ENCODE measurements at places on chromosomes 7 and 10.

DNA sequence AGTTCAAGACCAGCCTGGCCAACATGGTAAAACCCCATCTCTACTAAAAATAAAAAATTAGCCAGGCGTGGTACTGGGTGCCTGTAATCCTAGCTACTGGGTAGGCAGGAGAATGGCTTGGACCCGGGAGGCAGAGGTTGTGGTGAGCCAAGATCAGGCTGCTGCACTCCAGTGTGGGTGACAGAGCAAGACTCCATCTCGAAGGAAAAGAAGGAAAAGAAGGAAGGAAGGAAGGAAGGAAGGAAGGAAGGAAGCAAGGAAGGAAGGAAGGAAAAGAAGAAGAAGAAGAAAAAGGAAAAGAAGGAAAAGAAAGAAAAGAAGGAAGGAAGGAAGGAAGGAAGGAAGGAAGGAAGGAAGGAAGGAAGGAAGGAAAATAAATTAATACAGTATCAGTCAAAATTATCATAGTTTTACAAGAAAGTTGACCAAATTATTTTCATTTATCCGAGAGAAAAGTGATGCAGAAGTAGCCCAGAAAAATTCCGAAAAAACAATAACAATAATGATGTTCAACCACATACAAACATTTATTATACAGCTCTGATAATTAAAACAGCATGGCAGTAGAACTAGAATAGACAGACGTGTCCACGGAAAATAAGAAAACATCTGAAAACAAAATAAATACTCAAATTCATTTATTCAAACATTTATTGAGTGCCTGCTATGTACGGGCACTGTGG lies 292.4 kb upstream of the MKLN1 start:
- peak; percentile 4 for DNase-seq

DNA sequence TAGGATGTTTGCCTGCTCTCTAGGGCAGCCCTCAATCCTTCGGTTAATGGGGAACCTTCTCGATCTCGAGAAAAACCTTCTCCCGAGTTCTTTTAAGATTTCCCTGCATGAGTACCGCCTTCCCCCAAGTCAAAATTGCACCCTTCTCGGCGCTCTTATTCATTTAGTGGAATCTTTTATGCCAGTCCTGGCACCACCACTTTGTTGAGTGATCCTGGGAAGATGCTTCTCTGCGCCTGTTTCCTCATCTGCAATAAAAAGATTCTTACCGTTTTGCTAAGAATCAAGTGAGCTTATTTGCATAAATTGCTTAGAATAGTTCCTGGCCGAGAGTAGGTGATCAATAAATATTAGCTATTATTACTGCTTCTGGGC lies 697 bp downstream of the ARPC1A start:
- DNase-seq, result no peak

GRCh38 chr10:117047947-117048346 lies 43.0 kb upstream of the SHTN1 start:
- no peak for DNase-seq

DNA sequence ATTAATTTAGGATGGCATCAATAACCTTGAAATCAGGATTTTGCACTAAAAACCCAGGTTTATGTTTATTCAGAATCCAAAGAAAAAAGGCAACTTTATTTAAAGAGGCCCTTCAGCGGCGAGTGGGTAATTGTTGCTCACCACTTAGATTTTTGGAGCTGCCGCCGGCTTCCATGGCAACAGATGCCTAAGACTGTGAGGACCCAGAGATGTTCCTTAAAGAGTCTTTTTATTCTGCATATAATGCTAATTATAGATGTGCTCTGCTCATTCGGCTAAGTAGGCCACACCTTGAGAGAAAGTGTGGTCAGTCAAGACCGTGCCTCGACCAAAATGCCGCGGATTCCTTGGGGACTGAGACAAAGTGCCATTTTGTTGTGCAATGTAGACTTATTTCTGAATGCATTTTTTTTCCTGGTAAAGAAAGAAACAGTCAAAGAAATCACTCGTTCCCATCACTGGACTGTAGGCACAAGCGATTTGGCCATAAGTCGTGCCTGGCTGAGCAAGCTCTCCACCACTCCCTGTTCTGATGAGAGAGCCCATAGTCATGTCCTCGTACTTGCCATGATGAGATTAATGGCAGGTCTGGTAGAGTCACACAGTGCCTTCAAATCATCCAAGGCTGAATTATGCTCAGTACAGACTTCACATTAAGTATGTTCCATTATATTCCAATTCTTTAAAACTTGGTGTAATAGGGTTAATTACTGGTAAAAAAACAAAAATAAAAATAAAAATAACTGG lies 21.4 kb upstream of the MGMT start:
- DNase-seq, result no peak

DNA sequence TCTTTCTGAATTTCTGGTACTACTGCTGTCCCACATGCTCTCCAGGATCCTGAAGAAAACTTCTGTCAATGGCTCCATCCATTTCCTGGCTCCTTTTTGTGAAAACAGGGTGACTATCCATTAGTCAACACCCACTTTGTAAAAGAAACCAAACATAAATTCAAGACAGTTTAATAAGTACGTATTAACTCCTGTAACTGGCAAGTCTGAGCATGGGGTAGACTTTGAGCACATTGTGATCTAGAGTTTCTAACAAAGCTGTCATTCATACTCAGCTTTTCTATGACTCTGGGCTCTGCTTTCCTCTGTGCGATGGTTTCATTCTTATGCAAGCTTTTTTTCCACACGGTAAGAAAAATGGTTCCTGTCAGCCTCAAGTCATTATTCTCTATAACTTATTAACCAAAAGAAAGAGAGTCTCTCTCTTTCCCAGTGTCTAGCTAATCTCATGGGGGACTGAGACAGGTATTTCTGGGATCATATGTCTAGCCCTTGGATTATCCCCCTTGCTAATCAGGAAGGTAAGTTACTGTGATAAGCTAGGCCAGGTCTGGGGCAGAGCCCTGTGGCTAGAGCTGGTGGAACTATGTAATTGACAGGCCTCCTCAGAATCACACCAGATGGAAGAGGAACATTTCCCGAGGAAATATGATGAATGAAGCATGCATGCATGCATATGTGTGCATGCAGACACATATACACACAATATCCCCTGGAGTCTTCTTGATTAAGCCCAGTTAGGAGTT lies 98.5 kb downstream of the GNAI1 start:
- no peak for DNase-seq

DNA sequence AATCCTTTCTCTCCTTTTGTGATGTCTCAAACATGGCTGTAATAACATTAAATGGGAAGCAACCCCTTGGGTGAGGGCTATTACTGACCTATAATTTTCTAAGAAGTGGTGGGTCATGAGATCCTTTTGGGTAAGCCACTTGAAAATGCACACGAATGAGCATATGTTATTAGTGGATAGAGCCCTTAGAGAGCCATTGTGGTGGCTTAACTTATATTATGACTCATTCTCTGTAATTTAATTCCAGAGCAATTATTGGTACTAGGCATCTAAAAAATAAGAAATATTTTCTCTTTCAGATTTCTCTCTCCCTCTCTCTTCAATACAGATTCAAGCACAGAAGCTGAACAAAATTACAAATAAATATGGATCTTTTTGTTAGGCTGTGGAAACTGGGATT lies 1177.4 kb upstream of the PHF14 start:
- no peak for DNase-seq

- no peak for DNase-seq
Measured at GRCh38 chr10:12337453-12338372, 11.6 kb upstream of the CAMK1D start.

GRCh38 chr7:11252705-11253272 lies 279.1 kb downstream of the PHF14 start:
- DNase-seq, result no peak

DNA sequence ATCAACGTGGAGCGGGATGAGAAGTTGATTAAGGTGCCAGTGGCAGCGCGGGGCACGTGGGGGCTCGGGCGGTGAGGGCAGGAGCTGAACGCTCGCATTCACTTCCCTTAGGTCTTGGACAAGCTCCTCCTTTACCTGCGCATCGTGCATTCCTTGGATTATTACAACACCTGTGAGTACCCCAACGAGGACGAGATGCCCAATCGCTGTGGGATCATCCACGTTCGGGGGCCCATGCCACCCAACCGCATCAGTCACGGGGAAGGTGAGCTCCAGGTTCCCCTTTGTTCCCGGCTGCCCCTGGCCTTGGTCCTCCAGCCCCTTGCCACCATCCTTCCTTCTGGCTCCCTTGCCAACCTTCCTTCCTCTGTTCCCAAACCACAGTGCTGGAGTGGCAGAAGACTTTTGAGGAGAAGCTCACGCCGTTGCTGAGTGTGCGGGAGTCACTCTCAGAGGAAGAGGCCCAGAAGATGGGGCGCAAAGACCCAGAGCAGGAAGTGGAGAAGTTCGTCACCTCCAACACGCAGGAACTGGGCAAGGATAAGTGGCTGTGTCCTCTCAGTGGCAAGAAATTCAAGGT lies 2.5 kb downstream of the UFSP1 start:
- DNase-seq, result no peak

DNA sequence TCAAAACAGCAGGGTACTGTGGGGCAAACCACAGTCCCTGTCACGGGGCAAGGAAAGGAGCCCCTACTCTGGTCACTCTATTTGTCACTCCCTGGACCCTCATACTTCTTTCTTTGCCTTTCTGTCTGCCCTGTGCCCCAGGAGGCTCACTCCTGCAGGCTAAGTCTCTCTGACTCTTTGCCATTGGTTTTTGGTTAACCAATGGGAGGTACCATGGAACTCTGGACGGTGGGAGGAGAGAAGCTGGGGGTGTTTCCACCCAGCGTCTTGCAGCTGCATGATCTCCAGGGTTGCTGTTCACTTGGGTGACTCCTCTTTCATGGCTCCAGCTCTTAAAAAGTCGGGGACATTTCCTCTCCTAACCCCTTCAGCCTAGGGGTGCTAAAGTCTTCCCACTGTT lies 15.4 kb upstream of the EIF5AL1 start:
- no peak for DNase-seq

GRCh38 chr7:106418094-106418493 lies 133.3 kb upstream of the NAMPT start:
- DNase-seq, result no peak

GRCh38 chr10:103649654-103650423 lies 156.3 kb downstream of the NEURL1 start:
- no peak for DNase-seq

- no peak for DNase-seq
Measured at GRCh38 chr7:114133717-114134116, 214.9 kb upstream of the PPP1R3A start.

DNA sequence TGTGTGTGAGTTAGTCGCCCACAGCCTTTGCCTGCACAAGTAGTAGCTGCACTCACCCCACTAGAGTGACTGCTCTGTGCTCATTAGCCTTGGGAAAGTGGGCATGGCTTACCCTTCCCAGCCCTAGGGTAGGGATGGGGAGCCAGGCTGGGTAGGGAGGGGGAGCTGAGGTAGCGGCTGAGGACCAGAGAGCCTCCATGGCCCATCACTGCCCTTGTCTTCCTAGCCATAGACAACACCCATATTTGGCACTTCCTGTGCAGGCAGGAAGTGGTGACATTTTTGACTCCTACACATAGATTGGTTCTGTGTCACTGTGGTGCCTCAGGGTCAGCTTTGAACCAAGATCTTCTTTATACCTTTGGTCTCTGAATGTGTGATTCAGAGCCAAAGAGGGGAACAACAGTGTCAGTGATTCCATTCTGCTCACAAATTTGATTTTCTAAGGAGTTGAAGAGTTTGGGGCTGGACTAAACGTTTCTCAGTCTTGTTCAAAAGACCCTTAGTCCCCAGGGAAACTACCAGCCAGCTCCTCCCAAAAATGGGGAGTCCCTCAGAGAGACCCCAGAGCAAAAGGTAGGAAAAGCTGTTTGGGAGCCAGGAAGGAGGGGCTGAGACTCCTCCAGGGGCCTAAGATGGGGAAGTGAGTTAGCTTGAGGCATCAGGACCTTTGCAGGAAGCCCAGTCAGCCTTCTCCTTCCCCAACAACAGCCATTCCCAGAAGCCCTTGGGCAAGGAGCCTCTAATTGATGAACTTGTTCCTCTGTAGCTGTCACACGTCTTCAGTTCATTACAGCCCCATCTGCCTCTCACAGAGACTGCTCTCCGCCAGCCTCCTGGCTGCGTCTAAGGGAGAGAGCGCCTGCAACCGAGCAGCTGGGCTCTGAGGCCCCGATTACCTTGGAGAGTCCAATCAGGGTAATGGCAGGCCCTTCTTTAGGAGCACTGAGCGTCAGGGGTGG lies 135.0 kb downstream of the CDH23 start:
- peak; percentile 42 for DNase-seq

- DNase-seq, result no peak
Measured at GRCh38 chr7:108972004-108972403, 402.3 kb downstream of the DNAJB9 start.

GRCh38 chr10:86793696-86794095 lies 37.3 kb downstream of the BMPR1A start:
- no peak for DNase-seq

- DNase-seq, result no peak
Measured at GRCh38 chr10:48598243-48598935, 6.5 kb downstream of the ARHGAP22 start.

DNA sequence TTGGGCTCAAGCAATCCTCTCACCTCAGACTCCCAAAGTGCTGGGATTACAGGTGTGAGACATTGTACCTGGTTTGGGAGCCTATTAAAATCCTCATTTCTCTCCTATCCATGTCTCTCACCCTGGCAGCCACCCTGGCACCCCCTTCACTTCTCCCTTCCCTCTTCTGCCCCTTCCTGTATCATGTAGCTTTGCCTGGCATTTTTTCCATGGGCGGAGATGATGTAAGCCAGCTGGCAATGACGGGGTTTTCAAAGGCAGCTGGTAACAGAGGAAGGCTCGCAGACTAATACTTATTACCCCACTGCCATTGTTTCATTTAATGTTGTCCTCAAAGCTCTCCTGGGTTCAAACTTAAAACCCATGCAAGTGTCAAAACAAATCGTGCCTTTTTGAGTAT lies 61.9 kb downstream of the RGS10 start:
- DNase-seq, result no peak

GRCh38 chr7:41134300-41135255 lies 568.3 kb downstream of the INHBA start:
- DNase-seq, result no peak

GRCh38 chr10:71092812-71093401 lies 119.5 kb upstream of the UNC5B start:
- no peak for DNase-seq

- no peak for DNase-seq
Measured at GRCh38 chr10:356452-356851, 221.2 kb downstream of the ZMYND11 start.

DNA sequence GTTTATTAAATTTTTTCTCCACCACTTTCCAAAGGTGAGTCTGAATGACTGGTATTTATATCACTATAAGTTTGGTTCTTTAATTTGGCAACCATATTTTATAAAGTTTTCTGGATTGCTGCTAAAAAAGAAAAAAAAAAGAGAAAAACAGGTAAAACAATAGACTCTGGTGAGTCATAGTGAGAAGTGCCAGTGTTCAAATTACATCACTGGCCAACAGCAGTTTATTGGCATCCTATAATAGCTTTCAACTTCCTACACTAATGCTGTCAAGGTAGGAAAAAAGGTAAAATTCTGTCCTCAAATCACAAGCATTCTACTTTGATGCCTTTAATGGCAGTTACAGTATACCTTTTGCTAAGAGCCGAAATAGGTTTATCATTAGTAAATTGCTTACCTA lies 808.8 kb downstream of the GRM8 start:
- DNase-seq, result no peak

- DNase-seq, result no peak
Measured at GRCh38 chr10:28841625-28842024, 164.3 kb downstream of the BAMBI start.

All from activated CD4-positive, alpha-beta T cell treated with anti-CD3 and anti-CD28 coated beads, Interleukin-2, amount 50 U/mL, for 48 hours (primary cell).